ENCODE measurements at places on chromosomes 1 and 21.
A peak's percentile ranks its signal among the peaks of the same experiment; 100 is the strongest.

DNA sequence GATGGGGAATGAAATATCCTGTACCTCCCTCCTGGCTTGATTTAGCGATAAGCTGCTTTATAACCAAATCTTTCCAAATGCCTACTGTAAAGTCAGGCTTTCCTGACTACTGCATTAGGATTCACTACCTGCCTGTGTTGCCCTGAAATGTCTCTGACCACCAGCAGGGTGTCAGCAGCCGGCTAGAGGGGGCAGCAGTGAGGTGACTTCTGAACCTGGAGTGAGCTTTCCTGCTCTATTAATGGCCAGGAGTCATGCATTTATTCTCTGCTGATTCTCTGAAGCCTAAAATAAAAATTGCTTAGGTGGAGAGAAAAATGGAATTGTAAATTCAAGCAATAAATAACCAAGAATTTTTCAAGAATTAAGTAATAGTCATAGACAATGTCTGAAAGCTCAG is 2.5 kb downstream of the BACE2 start:
- peak; percentile 56 for DNase-seq

GRCh38 chr1:92476071-92476631 is 10.6 kb downstream of the GFI1 start:
- no peak for DNase-seq

GRCh38 chr21:33022489-33022827 is 3.3 kb upstream of the OLIG2 start:
- no peak for DNase-seq

- no peak for DNase-seq
Measured at GRCh38 chr1:154411525-154411924, 6.4 kb downstream of the IL6R start.

DNA sequence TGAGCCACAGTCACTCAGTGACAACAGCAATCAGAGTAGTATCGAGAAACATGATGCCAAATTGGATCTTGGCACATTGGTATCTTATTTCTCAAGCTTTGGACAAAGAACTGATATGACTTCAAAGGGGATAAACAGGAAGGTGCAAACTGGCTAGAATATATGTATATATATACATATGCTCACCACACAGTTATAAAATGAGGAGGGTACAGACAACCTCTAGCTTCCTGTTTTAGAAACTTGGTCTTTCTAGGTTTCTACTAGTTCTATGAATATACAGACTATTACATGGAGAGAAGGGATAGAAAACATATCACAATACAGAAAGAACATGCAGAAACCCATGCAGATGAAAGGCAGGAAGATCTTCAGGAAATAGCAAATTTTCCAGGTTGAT is 292.1 kb upstream of the SNX7 start:
- no peak for DNase-seq

DNA sequence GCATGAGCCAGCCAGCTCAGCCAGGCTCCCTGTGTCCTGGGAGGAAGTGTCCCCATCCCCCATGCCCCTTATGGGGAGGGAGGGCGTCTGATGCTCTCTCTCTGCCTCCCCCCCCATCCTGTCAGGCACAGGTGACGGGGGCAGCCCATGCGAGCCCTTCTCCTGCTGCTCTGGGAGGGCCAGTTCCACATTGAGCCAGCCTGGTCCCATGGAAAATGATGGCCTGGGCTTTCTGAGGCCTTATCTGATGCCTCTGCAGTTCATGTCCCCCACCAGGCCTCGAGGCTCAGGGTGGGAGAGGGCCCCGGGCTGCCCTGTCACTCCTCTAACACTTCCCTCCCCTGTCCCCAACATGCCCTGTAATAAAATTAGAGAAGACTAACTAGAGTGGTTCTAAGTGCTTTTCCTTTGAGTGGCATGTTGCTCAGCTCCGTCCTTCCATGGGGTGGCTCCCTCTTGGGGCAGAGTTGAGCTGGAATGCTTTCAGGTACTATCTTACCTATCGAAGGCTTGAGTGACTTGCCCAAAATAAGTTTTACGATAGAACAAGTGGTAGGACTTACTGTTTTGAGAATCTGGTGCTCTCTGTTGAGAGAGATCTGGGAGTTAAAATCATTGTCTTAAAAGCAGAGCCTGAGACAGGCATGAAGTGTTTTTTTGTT is 1.8 kb upstream of the MTFR1L start:
- DNase-seq = no peak

GRCh38 chr1:235030919-235031596 is 97.6 kb downstream of the TOMM20 start:
- no peak for DNase-seq

GRCh38 chr1:204093421-204093717 is 20.5 kb downstream of the SOX13 start:
- no peak for DNase-seq

DNA sequence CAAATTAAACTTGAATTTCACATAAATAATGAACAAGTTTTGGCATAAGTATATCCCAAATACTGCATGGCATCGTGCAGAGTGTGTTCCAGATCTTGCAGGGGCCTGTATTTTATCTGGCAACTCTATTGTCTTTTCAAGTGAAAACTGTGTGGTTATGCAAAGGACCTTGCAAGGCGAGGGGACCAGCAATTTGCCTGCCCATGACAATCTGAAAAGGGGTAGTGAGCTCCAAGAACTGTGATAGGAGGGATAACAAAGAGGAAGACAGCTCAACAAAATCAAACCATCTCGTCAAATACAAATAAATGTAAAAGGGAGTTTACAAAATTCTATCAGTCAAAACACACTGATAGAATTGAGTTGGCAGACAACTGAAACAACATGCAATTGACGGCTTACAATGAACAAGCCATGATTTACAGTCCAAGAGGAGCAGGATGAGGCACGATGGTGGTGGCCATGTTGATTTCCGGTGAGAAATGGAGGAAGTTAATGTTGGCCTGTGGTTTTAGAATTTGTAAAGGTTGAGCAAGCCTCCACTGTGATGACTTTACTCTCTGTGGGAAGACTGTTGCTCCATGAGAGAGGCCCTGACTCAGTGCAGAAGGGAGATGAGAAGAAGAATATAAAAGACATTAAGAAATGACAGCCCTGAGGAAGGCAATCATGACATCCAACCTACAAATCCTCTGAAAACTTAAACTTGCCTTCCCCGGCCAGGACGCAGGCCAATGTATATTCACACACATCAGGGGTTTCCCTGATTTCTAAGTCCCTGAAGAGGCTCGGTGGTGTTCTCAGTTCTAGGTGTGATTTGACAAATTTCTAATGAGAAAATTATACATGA is 132.2 kb downstream of the ADSS2 start:
- no peak for DNase-seq

- no peak for DNase-seq
Measured at GRCh38 chr1:150536836-150537731, 12.1 kb upstream of the ADAMTSL4 start.

DNA sequence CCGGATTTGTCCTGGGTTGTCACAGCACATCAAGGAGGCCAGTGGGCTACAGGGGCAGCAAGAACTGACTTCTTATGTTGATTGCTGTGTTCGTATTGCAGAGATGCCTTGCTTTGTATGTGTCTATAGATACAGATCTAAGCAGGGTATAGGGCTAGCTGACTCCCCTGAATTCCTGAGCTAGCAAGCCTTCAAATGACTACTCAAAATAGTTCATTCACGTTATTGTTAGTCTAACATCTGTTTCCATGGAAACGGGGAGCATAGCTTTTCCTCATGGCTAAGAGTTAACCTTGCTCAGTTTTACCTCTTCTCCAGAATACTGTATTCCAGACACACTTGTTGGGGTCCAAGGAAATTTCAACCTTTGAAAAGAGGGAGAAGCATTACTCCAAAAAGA is 24.1 kb downstream of the TRIM45 start:
- DNase-seq = no peak

DNA sequence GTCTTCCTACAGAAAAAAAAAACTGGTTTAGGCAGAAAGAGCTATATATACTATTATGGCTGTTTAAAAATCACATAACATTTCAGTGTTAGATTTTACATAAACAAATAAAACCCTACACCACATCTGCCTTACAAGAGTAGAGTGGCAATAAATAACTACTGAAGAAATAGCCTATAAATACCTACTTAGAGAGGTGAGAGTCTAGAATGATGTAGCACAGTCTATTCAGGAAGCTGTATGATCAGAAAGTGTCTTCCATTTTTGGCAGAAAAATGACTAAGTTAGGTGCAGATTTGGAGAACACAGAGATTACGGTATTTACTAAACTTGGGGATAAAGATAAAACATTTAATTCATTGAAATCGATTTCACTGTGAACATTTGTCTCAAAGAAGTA is 75.5 kb downstream of the VAV3 start:
- no peak for DNase-seq

- peak; percentile 24 for DNase-seq
Measured at GRCh38 chr1:9593492-9594465, 5.1 kb downstream of the TMEM201 start.

- DNase-seq = no peak
Measured at GRCh38 chr1:239718997-239719628, 332.7 kb downstream of the CHRM3 start.

- no peak for DNase-seq
Measured at GRCh38 chr1:117760485-117760884, 154.6 kb downstream of the TENT5C start.

- DNase-seq = peak; percentile 89
Measured at GRCh38 chr1:207020065-207020708, 12.4 kb downstream of the C1orf116 start.
